ENCODE measurements at places on chromosomes 6 and 20.

- no peak for DNase-seq
These were observed 99.5 kb downstream of the IPCEF1 start for GRCh38 chr6:154257067-154257466.

GRCh38 chr20:12252793-12253192, 335.1 kb downstream of the BTBD3 start:
- DNase-seq: no peak

- no peak for DNase-seq
These were observed 4.4 kb upstream of the HLA-DMB start for GRCh38 chr6:32945108-32945760.

DNA sequence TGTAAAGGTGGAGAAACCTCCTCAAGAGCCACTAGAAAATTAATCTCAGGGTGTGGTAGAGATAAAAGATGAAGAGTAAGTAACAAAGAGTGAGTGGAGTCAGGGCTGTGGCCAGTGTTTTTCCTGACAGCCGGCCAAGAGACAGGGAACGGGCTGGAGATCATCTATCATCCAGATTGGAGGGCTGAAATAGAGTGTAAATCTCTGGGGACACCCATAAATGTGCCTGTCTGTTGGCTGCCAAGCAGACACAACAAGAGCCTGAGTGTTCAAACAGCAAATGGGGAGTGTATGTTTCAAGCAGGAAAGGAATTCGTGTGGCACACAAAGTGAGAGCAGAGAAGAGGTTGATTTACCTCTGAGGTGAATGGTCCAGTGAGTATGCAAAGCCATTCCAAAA, 326.4 kb upstream of the KHDRBS2 start:
- DNase-seq: no peak

- DNase-seq: no peak
These were observed at the start of gene SMLR1 for GRCh38 chr6:130827247-130828149. TSS of gene SMLR1 (plus strand) at chr6:130827406. CDS start at chr6:130827414, 8 bp downstream.

DNA sequence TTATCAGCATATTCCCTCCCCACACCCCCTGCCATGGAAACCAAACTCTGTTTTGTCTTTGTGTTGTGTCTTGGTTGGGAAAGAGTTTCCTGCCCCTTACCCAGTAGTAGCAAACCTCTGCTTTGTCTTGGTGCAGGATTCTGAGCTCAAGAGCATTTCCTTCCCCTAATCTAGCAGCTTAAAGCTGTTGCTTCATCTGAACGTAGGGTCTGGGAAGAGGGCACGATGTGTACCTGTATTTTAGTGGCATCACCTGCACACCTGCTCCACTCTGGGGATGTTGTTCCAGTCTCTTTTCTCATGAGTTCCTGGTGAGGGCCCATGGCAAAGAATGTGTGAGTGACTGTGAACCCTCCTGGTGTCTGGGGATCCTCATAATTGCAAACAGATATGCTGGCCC, 164.7 kb downstream of the SCP2D1 start:
- no peak for DNase-seq

Measured in NCI-H1694 treated with DMSO at 0.1 percent for 48 hours (cell line).